ENCODE measurements at places on chromosomes 6 and 20.

DNA sequence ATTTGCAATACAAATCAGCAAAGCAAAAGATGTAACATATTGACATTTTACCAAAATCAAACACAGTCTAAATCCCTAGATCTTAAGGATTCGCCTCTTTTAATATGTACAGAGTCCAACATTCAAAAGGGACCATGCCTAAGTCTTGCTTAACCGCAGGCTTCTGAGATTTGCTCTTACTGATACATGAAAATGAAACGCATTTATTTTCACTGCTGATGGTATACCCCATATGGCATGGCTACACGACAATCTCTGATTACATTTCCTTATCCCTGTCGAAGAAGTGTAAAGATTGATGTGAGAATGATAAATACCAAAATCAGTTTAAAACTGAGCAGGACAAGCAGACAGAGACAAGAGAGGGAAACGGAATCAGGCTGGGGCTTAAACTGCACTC is 75.4 kb downstream of the KIF16B start:
- no peak for DNase-seq

DNA sequence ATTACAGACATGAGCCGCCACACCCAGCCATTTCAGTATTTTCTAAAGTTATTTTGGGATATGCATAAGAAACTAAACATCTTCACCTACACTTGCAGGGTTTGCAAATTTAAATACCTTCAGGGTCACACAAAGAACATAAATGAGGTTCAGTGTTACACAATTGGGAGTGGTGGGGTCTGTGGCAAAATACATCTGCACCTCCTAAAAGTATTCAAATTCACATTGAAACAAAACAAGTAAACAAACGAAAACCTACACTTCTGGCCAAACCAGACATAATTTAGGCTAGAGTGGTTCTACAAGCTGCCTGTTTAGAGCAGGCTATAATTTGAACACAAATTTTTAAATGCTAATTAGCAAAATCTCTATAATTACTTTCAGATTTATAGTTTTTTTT is 34.6 kb downstream of the MAPK14 start:
- no peak for DNase-seq

DNA sequence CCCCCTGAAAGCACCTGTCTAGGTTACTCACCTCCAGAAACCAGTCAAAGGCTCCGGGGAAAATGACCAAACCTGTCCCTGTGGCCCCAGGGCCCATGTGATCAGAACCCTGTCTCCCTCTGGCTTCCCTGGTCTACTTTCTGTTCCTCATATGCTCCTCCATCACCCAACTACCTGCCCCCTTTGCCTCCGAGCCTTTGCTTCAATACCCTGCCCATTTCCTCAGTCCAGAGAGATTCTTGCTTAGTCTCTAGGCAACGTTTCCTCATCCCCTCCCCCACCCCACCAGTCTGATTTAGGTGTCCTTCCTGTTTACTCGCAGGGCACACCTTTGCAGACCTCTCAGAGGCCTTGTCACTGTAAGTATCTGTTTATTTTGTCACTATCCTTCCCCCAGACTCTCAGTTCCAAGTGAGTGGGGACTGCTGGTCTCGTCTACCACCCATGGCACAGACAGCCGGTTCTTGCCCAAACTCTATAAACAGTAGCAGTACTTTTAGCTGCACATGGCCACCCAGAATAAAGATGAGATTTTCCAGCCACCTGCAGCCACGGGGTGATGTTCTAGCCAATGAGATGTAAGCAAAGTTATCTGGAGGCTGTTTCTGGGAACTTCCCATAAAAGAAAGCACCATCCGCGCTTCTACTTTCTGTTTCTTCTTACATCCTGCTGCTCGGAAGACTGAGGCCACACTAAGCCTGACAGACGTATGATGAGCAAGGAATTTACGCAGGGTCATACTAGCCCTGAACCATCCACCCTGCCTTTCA is 13.3 kb downstream of the ELOVL5 start:
- DNase-seq: no peak

DNA sequence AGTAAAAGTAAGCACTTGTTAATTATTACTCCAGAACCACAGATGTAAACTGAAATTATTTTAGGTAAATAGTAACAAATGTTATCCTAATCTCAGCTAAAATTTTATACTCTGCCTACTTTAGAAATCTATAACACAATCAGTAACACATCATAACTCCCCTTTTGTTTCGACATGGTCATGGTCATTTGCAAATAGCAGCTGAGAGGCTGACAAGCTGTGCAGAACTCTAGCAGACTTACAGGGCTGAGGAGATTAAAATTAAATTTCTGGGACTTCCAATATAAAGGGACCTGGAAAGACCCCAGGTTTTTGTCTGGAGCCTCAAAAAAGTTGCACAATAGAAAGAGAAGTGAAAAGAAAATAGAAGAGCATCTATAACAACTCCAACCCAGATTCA is 88.8 kb downstream of the PRL start:
- DNase-seq: no peak

DNA sequence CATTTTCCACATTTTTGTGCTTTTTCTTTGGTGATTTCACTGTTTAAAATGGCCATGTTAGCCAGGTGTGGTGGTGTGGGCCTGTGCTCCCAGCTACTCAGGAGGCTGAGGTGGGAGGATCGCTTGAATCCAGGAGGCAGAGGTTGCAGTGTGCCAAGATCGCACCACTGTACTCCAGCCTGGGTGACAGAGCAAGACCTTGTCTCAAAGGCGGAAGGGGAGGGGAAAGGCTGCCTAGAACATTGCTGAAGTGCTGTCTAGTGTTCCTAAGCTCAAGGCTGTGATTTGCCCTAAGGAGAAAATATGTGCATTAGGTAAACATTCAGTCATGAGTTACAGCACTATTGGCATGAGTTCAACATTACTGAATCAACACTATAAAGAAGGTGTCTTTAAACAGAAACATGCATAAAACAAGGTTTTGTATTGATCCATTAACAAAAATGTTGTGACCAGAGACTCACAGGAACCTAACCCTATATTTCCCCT is 14.0 kb downstream of the ZC2HC1B start:
- DNase-seq: no peak

- no peak for DNase-seq
These were observed 155.0 kb downstream of the CDH26 start for GRCh38 chr20:60113024-60113724.

DNA sequence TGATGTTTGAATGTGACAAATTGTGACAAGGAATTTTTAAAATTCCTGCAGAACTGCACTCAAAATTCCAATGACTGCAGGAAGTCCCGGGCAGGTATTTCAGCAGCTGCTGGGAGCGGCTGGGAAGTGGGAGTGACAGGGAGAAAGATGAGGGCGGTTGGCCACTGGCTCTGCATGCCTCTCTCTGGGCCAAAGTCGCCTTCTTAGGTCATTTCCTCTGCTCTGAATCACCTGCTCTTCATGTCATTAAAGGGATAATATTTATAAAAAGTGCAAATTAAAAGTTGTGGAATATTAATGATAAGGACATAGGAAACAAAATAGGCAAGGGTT is 43.9 kb downstream of the RAMACL start:
- DNase-seq: no peak

GRCh38 chr6:133817460-133818047 is 71.4 kb upstream of the TCF21 start:
- DNase-seq: no peak

- no peak for DNase-seq
These were observed 27.0 kb downstream of the TRIM27 start for GRCh38 chr6:28896505-28897368.

DNA sequence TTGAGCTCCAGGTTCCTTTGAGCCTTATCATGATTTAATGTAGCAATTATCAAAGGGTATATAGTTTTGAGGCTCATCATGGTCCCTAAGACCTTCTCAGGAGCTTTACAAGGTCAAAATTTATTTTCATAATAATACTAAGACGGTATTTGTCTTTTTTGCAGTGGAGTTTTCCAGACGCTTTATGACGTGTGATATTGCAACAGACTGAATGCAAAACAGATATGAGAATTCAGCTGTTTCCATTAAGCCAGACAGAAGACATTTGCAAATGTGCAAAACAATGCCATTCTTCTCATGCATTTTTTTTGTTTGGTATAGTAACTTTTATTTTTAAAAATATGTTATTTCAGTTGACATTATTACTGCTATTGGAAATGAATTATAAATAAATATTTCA is 24.7 kb upstream of the CNKSR3 start:
- no peak for DNase-seq

GRCh38 chr6:16635810-16636602 is 125.3 kb downstream of the ATXN1 start:
- DNase-seq: no peak

GRCh38 chr20:33649201-33649681 is 12.9 kb upstream of the C20orf144 start:
- DNase-seq: no peak

DNA sequence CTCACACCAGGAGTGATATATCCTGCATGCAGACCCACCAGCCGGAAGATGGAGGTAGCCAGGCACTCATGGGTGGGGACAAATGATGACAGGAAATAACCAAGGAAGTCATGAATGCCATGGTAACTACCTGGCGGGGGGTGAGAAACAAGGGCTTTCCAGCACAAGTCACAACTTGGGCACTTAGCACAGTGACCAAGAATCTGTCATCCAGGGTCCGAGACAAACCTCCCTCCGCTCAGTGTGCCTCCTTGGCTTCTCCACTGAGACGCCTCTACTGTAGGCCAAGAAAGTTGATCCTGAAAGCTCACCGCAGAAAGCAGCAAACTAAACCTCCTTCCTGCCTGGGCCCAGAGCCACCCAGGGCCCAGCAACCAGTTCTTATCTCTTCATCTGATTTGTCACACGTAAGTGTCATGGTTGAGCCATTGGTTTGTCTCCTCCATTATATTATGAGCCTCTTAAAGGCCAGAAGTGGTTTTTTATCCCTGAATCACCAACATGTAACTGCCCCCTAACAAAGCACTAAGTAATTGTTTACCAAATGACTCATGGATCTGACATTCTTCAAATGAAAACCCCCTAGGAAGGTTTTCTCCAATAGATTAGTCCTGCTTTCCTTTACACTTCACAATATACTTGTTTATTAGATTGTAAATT is 84.3 kb upstream of the TAB2 start:
- DNase-seq: no peak

DNA sequence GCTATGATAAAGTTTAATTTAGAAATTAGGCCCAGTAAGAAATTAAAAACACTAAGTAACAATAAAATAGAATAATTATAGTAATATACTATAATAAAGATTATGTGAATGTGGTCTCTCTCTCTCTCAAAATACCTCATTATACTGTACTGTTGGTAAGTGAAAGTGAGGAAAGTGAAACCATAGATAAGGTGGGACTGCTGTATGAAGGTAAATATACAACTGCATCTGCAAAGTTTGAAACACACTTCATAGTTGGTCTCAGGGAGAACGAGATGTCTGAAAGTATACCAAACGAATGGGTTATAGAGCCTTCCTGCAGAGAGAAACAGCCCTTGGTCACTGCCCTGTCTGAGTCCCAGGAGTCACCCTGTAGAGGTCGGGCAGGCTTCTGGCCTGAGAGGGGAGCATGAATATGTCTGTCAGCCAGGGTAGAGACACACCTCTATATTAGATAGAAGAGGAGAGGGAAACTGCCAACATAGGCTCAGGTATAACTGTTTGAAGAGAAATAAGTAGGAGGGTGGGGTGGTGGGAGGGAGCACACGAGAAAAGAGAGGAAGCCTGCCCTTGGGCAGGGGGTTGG is 31.8 kb downstream of the SESN1 start:
- no peak for DNase-seq

- DNase-seq: no peak
These were observed 84.1 kb upstream of the POPDC3 start for GRCh38 chr6:105263685-105264610.

GRCh38 chr6:134816780-134817179 is 133.1 kb downstream of the ALDH8A1 start:
- DNase-seq: no peak

- DNase-seq: no peak
These were observed 91.7 kb upstream of the C6orf118 start for GRCh38 chr6:165401092-165401491.

DNA sequence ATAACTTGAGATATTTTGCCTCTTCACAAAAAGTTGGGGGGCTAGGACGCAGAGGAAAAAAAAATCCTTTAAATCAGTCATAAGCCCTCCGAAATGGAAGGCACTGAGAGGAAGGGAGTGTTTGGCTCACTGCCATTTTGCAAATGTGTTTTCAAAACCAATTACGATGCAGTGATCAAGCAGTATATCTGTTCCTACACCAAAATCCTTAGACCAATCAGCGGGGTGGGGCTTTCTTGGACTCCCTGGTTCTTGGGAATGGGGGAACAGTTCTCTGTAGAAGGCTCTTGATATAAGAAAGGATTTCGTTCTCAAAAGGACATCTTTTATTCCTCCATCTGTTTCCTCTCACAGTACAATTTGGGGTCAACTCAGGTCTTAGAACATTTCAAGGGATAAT is 478.6 kb upstream of the JARID2 start:
- no peak for DNase-seq

DNA sequence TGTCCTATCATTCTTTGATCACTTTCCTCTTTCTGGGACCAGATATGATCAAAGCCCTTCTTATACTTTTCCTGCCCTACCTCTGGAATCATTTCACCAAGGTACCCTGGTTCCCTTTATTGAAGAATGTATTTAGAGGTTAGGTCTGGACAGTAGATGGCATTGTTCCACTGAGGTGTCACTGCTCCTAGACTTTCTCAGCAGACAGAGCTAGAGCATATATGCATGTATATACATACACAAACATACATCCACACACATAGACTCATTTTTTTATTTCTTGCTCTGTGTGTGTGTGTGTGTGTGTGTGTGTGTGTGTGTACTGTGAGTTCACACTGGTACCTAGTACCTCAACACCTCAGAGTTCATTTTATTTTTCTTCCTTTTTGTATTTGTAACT is 40.9 kb downstream of the PTPRA start:
- DNase-seq: no peak

DNA sequence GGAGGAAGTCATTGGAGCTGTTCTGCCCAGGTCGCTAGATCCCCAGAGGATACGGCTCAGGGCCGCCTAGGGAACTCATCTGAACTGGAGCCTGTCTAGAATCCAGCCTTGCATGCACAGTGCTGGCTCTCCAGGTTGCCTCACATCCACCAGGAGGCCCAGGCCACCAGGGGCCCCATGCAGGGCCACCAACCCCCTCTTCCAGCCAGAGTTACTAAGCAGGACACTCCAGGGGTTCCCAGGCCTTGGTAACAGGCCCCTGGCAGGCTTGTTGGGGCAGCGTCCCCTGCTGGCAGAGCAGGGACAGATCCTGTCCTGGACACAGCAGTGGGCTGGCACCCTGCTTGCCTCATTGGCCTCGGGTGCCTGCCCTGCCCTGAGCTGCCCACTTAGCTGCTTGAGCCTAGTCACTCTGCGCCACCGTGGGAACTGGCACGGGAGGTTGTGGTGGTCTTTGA is 35.3 kb downstream of the EFCAB8 start:
- DNase-seq: peak; percentile 10

GRCh38 chr6:36563237-36563927 is 16.1 kb upstream of the STK38 start:
- no peak for DNase-seq
